C1 segment of cervical spinal cord (tissue), 14 donors: ENCODE measurements at places on chromosomes 6 and 20.

- DNase-seq, result no peak
These were observed 183.6 kb downstream of the JARID2 start for GRCh38 chr6:15429141-15430110.

DNA sequence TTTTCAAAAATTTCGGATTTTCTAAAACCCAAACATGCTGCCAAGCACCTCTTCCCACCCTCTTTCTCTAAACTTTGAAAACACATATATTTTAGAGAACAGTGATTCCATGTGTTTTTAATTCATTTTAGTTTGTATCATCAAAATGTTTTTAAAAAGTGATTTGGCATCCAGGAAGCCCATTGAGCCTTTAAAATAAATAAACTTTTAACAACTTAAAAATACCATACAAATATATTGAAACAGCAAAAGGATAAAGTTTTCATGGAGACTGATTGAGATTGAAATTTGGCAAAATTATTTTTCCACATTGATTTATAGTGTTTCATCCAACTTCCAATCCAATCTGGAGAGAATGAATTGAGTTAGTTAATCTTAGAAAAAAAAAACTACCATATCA is 374.7 kb downstream of the CD109 start:
- DNase-seq, result no peak

GRCh38 chr20:45852326-45852725 is 4.9 kb downstream of the ACOT8 start:
- DNase-seq, result no peak

- peak; percentile 1 for DNase-seq
These were observed 129.4 kb upstream of the RIN2 start for GRCh38 chr20:19628570-19629134.

- DNase-seq, result no peak
These were observed 64.2 kb upstream of the SLC35B3 start for GRCh38 chr6:8499540-8499939.

DNA sequence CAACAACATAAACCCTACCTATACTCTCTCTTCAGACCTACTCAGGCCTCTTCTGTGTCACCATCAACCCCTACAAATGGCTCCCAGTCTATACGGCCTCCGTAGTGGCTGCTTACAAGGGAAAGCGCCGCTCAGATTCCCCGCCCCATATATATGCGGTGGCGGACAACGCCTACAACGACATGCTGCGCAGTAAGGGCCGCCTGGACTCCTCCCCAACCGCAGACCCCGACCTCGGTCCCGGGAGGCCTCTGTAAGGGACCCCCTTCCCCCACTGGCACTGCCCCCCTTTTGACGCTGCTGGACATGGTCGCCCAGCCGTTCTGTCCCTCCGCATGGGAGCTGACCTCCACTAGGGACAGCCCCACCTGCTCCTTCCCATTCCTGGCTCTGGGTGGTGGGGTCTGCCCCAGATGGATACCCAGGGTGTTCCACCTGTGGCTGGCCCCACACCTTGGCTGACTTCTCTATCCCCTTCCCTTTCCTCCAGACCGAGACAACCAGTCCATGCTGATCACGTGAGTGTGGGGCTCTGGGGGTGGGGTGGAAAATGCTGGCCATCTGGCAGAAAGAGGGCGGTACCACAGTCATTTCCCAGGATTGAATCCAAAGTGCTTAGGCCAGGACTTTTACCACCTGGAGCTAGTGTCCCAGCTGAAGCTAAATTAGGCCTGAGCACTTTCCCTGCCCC is 25.0 kb downstream of the MYH7B start:
- DNase-seq, result no peak

- DNase-seq, result no peak
These were observed 19.2 kb upstream of the SNX14 start for GRCh38 chr6:85612690-85613474.

DNA sequence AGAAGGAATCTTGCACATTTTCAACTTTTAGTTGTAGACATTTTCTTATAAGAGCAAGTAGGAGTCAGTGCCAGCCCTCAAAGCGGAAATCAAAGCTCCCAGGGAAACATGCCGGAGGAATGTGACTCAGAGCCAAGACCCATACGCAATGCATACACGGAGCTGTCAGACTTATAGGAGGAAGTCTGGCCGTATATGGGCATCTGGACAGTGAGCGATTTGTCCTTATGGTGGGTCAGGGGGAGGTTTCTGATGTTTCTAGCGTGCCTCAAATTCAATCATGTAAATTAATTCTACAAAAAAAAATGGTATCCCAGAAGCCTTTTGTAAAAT is 3.6 kb upstream of the CCN2 start:
- DNase-seq, result no peak

DNA sequence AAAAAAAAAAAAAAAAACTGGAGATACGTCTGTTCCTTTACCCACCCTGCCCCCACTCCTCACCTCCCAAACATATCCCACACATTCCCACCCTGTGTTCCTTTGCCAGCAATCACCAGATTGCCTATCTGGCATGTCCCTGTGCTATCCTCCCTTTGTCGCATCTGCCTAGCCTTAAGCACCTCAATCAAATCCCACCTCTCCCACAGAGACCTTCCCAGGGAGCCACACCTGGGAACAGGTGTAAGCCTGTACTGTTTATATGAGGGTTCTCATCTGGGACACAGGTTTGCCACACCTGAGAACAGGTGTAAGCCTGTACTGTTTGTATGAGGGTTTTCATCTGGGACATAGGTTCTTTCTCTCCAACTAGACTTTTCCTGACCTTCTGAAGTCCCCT is 16.7 kb downstream of the WFDC3 start:
- no peak for DNase-seq

GRCh38 chr6:100257793-100258395 is 206.8 kb downstream of the SIM1 start:
- DNase-seq, result no peak

DNA sequence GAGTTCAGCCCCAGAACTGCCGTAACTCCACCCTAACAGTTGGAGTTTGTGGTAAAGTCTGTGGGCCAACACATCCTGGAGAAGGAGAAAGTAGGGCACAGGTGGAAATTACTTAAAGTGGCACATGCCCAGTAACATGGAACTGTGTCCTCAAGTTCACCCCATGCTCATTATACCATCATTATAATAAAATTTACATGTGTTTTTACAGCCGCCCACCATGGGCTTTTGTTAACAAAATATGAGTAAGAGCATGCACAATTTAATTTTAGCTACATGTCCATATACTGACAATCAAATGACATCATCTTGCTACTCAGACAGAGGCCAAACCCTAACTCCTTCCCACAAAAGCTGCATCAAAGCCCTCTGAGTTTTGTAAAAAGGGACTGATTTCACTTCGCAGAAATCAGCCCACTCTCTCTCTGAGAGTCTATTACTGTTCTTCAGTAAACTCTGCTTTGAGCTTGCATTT is 17.3 kb upstream of the ELOVL4 start:
- no peak for DNase-seq

- DNase-seq, result no peak
These were observed 208.6 kb upstream of the JARID2 start for GRCh38 chr6:15037253-15037652.

GRCh38 chr6:108895571-108895970 is 47.3 kb downstream of the ARMC2 start:
- DNase-seq, result no peak

DNA sequence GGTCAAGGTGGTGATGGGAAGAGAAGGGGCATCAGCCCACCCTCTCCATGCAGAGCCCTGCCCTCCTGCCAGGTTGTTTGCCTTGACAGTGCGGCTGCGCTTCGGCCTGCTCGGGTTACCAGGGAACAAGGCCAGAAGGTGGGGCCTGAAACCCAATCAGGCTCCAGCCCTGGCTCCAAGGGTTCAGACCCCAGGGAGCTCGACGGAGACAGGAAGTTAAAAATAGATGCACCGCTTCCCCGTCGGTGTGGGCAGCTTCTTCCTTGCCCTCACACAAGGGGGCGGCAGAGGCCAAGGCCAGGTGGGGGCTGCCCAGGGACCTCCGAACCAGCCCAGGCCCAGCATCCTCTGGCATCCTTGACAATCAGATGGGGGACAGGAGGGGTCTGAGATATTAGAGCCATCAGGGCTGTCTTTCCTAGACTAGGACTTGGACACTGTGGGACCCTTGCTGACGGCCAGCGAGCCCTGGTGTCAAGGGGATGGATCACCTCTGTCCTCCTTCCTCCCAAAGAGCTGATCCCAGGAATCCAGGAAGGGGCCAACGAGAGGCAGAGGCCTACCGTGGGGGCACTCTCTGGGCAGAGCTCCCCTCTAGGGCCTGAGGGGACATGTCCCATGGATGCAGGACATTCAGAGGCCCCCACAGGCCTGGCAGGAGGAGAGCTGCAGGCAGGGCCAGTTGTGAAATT is 65.2 kb downstream of the RIPOR3 start:
- DNase-seq, result no peak

GRCh38 chr6:88480816-88481215 is 314.7 kb upstream of the CNR1 start:
- DNase-seq, result no peak

DNA sequence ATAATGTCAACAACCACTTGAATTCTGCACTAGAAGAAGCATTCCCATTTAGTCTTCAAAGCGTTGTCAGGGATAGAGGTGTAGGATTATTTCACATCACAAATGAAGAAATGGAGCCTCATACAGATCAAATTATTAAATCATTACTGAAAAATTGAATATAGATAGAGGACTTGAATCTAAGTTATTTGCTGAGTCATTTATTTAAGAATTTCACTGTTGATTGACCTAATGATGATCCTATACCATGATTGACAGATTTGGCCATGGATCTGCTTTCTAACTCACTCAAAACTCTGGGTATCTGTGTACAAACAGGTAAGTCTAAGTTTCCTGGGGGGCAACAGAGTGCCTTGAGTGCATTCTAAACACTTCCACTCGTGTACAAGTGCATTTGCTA is 215.9 kb downstream of the BTBD3 start:
- DNase-seq, result no peak

- no peak for DNase-seq
These were observed 216.5 kb upstream of the SNX9 start for GRCh38 chr6:157606516-157606915.

DNA sequence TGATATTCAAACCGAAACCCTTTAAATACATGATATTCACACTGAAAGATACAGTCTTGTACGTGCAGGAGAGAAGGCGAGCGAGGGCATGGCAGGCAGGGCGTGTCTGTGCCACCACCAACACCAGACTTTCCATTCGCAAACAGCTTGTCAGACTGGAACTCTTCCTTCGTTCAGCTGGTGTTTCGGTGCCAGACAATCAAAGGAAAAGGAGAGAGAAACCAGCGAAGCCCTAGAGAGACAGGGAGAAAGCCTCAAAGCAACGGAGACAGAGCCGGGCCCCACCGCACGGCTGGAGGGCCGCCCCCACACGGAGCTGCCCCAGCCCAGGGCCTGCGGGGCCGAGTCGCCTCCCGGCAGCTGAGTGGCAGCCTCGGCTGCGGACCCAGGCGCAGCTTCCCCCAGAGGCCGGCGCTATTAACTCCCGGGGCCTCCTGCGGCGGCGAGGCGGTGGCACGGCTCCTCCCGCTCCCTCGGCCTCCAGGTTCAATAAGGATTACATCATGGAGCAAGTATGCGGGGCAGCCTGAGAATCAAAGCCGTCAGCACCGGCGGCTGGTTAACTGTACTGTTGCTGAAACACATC is 32.1 kb upstream of the NR2E1 start:
- peak; percentile 35 for DNase-seq

DNA sequence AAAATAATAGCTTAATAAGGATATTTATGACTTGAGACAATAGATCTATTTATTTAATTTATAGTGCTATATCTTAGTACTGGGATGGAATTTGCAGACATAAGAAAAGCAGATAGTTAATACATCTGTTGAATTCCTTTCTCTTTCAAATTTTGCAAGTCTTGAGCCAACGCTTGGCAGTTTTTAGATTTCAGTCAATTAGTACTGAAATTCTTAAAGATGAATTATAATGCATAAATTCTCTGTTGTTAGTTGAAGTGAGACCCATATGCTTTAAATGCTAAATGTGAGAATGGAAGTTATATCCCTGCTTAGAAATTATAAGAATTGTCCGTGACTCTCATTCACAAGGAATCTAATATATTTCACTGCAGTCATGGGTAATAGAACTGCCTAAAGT is 225.1 kb upstream of the ADGRB3 start:
- no peak for DNase-seq

- no peak for DNase-seq
These were observed 21.7 kb downstream of the HIVEP1 start for GRCh38 chr6:12033770-12034169.

- no peak for DNase-seq
These were observed 149.8 kb downstream of the TTLL2 start for GRCh38 chr6:167474725-167475124.

DNA sequence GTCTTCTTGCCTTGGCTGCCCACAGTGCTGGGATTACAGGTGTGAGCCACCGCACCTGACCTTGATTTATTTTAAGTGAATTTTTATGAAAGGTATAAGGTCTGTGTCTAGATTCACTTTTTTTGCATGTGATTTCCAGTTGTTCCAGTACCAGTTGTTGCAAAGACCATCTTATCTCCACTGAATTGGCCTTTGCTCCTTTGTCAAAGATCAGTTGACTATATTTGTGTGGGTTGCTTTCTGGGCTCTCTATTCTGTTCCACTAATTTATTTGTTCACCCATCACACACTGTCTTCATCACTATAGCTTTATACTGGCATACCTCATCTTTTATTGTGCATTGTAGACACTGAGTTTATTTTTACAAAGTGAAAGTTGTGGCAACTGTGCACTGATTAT is 56.3 kb downstream of the ANKS1A start:
- no peak for DNase-seq

DNA sequence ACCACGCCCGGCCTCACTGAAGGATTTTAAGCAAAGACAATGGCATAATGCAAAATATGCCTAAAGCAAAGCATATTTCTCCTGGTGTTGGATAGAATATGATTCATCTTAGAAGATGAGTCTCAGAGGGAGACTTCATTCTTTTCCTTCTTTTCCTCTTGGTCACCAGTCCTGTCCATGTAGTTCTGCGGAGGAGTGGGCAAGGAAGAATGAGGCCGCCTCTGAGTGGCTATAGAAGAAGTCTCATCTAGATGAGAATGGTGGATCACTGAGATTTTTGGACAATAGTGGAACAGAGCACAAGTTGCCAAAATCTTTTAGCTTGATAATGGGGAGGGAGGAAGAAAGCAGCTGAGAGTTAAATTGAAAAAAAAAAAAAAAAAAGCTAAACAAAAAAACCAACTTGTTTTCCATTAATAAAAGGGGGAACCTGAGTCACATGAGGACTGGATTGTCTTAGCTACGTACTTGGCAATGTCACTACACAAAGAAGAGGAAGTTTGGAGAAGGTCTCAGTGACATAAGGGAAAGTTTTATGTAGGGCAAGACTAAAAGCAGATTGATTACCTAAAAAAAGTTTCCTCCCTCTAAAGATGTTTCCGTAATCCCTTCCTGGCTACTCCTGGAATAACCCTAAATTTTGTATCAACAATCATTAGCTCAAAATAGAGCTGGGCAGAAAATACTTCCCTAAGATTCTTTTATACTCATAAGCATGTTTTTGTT is 6.0 kb downstream of the CD83 start:
- no peak for DNase-seq
